ENCODE measurements at places on chromosomes 2 and 18.
A peak's percentile ranks its signal among the peaks of the same experiment; 100 is the strongest.

DNA sequence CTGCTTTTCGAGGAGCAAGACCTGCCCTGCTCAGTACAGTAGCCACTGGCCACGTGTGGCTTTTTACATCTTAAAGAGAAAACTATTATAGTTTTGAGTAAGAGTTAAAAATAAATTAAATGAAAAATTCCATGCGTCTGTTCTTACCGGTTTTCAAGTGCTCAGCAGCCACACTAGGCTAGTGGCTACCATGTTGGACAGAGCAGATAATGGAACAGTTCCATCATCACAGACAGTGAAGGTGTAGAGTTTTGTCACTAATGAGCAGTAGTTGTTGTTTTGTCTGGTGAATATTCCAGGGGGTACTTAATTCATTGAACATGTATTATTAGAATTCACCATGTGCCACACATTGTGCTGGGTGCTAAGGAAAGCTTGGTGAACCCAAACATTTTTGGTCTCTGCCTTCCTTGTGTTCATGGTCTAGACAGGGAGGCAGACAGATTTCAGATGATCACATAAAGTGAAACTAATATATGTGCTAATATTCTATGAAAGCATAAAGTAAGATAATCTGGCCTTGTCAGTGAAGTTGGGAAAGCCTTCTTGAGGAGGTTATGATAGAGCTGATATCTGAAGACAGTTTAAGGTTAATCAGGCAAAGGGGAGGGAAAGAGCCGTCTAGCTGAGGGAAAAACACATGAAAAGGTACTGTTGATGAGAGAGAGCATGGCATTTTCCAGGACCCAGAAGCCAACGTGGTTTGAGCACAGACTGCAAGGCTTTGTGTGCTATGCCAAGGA is 1.4 kb downstream of the ALMS1 start:
- no peak for DNase-seq

GRCh38 chr2:159573846-159574606 is 42.3 kb downstream of the BAZ2B start:
- DNase-seq, result no peak

DNA sequence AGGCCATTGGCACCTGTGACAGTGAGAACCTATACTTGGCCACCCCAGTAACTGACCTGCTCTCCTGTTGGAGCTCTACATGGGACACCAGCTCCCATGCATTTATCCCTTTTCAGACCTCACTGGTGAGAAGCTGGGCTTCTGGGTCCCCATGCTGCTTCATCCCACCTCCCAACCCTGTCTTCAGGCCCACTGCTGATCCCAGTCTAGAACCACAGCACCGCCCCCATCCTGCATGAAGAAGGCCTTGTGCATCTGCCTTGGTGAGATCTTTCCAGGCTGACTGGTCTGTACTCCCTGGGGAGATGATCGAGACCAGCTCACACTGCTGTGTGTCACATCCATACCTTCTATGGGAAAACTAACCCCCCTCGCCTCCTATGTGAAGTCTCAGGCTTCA is 22.7 kb downstream of the TTC32 start:
- no peak for DNase-seq

GRCh38 chr2:110969696-110970095 is 151.0 kb upstream of the BCL2L11 start:
- no peak for DNase-seq

GRCh38 chr2:66850376-66850775 is 415.5 kb downstream of the MEIS1 start:
- no peak for DNase-seq

DNA sequence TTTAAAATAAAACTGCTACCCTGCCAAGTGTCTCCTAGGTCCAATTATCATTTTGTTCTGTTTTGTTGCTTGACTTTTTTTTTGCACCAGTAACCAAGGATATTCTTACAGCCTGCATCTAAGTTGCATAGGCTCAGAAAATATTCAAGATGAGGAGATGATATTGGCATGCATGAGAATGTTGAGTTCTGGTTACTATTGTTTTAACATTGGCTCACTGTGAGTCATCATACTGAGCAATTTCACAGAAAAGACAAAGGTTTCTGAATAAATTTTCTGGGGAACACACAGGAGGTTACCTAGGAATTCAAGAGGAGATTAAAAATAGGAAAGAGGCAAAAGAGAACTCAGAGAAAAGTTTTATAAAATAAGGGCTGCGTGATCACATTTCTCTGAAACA is 84.8 kb upstream of the POU3F3 start:
- DNase-seq, result no peak

- DNase-seq, result no peak
These were observed 108.2 kb downstream of the CD226 start for GRCh38 chr18:69839497-69839896.

- DNase-seq, result no peak
These were observed 97.9 kb upstream of the KLHL29 start for GRCh38 chr2:23286758-23287704.

DNA sequence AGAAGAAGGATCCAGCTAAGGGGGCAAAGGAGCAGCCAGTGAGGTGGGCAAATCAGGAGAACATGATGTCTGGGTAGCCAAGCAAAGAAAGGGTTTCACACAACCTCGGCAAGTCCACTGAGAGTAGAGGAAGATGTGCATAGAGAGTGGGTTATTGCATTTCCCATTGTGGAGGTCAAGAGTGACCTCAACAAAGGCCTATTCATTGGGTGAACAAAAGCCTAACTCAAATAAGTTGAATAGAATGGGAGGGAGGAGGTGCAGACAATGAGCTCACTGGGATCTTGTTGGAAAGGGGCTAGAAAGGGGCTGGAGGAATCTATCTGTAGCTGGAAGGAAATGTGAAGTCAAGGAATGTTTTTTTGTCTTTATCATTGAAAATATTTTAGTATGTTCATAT is 14.0 kb upstream of the PDCL3 start:
- no peak for DNase-seq

GRCh38 chr2:191864628-191865374 is 17.9 kb upstream of the CAVIN2 start:
- no peak for DNase-seq

DNA sequence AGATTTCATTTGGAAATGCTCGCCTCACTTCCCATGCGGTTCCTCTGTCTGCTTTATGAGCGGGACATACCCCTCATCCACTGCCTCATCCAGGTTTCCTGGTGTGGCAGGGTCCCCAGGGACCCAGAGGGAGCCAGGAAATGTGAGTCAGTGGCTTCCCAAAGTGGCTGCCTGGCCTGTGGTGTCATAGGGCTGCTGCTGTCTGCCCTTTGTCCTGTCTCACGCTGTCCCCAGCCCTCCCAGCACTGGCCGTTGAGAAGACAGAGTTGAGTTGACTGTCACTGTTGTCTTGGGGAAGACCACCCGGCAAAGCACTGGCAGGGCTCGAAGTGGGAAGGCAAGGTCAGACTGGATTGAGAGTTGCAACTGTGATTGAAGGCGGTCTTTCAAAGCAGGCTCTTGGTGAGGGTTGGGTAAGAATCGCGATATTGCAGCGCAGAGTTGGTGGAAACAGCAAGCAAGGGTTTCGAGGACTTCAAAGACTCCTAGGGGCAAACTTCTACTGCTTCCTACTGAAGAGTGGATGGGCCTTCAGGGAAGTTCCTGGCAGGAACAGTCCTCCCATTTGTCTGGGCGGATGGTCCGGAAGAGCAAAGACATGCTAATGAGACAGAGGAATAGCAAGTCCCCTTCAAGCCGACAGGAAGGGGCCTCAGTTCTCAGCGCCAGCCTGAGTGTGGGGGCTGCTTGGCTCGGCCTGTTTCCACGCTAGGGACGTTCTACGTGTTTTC is 33.9 kb downstream of the RAB31 start:
- no peak for DNase-seq

DNA sequence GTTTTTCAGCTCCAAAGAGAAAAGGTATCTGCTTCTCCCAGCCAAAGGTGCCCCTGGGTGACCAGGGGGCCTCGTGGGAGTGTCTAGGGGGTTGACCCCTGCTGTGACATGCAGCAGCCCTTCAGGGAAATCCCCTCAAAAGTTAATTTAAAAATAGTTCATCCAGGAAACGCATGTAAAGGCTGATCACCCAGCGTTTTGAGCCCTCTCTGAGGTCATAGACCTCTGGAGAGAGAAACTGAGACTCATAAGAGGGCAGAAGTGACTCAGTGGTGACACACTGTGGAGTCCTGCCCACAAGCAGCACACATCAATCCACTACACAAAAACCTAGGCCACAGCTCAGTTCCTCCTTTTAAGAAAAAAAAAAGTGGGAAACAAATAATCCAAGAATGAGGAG is 11.9 kb downstream of the GAL3ST2 start:
- peak; percentile 33 for DNase-seq

DNA sequence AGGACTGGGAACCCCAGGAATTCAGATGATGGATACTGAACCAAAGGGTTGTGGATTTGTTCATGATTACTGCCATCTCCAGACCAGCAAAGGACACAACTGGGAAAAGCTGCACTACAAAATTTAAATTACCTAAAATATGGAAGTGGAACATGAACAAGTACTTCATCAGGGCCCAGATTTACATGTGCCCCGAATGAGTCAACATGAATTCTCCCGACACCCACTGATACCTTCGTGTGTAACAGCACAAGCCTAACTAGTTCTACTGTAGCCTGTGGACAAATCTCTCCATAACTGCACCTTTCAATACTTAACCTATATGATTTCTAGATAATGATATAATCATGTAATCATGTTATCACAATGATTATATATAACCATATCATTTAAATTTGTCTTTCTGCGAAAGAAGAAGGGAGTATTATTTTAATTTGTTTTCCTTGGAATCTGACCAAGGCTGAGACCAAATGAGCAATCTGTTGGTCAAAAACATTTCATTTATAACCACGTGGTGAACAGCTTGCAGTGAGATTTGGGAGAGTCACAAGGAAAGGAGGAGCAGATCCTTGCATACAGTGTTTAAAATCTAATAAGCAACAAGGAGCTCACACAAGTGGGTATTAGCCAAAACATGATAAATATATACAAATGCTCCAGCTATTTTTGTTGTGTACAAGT is 70.5 kb downstream of the CACNB4 start:
- no peak for DNase-seq

- DNase-seq, result no peak
These were observed 247.1 kb upstream of the UBE2E3 start for GRCh38 chr2:180733330-180733729.

GRCh38 chr2:127618551-127619202 is 27.3 kb upstream of the GPR17 start:
- no peak for DNase-seq

- DNase-seq, result no peak
These were observed 26.4 kb upstream of the TFPI start for GRCh38 chr2:187580462-187581124.

- DNase-seq, result no peak
These were observed 582 bp upstream of the RAB31 start for GRCh38 chr18:9707381-9708056.

DNA sequence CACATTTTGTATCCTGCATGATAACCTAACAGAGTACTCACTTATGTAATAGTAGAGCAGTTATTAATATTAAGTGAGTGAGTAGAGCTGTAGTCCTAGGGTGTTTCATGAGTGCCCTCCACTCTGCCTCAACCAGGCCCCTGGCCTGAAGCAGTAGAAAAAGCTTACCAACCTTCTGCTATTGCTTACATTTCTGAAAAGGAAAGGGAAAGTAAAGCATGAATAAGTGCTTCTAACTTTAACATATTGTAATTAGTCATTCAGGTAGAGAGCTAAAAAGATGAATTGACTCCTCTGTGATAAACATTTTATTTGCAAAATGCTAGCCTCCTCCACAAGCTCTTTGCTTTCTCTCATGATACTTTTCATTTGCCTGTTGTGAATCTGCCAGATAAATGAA is 94.7 kb upstream of the RPE start:
- DNase-seq, result no peak

DNA sequence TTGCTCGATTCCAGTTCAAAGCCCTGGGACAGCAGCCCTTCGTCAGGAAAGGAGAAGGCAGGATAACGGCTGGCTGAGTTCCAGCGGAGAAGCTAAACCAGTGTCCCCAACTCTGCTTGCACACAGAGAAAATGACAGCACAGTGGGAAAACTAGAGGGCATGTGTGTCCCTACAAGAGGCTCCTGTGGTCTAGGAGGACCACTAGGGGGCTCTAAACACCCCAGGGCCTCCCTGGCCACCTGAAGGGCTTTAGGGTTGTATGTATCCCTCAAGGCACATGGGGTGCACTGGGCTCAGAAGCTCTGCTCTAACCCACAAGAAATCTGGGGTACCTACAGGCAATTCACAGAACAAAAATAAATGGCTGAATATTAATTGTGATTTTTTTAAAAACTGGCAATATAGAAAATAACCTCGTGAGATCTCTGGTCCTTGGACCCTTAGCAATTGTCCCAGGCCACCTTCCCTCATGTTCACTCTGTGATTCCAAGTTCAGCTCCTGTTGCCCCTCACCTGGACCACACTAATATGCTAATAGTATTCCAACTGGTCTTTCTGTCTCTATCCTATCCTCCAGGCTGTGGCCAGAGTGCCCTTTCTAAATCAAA is 17.5 kb downstream of the STAT1 start:
- no peak for DNase-seq

DNA sequence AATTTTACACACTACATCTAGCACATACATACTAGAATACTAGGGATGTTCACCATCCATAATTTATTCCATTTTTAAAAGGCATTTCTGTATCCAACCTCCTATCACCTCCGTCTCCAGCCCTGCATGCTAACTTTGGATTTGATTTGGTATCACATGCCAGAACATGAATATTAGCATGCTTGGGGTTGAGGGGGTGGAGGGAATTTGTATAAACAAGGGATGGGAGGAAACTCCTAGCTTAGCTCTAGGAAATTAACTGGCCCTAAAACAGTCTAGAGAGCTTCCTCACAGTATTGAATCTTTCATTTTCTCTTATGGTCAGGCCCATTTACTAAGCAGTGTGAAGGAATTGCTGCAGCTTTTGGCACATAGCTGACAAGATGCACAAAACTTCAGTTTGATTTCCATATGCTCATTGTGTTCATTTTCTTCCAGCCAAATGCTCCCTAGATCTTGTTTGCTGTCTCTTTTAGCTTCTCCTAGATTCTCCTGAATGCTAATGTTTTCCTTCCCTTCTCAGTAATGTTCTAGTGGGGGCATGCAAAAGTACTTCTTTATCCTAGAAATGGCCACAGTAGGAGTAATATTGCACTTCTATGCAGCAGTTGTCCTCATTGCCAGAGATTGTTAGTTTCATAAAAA is 135.2 kb downstream of the VWC2L start:
- DNase-seq, result no peak

DNA sequence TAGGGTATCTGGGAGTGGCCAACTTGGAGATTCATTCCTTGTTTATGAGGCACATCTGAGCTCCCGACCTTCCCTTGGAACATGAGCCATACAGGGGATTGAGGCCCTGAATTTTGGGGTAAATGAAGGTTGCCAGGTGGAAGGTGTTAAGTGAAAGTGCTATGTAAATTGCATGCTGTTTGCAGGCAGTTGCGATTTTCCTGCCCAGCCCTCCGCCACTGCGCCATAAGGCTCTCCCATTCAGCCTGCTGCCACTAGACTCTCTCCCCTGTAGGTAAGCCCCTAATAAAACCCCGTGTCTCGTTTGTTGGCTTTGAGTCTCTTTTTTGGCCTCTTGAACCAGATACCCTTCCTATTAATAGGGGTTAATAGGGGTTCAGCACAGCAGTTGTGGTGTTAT is 33.8 kb downstream of the PCARE start:
- no peak for DNase-seq

Data from stimulated activated CD4-positive, alpha-beta T cell treated with anti-CD3 and anti-CD28 coated beads, Interleukin-2, amount 100 ng/mL, for 4 hours (primary cell).